ENCODE measurements at places on chromosomes 5 and 9.

DNA sequence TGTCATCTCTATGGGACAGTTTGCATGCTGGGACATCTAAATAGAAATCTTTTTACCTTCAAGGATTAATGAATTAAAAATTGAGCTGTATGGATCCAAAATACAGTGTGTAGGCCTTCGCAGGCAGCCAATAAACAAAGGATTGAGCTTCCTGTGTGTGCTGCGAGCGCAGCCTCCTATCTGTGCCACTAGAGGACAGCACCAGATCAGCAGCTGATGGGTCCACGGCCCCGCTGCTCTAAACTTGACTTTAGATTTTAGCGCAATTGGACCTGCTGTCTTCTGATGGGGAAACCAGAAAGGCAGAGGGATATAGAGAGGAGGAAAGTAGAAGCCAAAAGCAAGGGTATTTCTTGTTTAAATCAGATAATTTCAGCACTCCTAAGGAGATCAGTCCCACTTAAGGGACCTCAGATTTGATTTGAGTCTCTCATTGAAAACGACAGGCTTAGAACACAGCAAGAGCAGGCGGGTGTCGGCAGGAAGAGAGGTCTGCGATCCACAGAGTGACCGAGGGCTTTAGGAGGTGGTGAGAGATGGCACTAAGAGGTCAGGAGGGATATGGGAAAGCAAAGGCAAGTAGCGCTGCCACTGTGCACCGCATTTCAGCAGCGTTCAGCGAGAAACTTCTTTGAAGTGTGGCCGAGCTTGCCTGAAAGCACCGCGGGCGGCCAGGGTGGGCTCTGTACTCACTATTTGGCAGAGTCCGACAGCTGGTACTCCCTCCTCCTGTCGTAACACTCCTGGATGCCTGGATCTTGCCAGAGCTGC, 214.3 kb downstream of the GNA14 start:
- DNase-seq = peak; percentile 82

- no peak for DNase-seq
These were observed 5.1 kb downstream of the SNX30 start for GRCh38 chr9:112755675-112756074.

- no peak for DNase-seq
These were observed 78.4 kb upstream of the DAB2 start for GRCh38 chr5:39503155-39503554.

- DNase-seq = no peak
These were observed 531.1 kb downstream of the CETN3 start for GRCh38 chr5:89878140-89879132.

DNA sequence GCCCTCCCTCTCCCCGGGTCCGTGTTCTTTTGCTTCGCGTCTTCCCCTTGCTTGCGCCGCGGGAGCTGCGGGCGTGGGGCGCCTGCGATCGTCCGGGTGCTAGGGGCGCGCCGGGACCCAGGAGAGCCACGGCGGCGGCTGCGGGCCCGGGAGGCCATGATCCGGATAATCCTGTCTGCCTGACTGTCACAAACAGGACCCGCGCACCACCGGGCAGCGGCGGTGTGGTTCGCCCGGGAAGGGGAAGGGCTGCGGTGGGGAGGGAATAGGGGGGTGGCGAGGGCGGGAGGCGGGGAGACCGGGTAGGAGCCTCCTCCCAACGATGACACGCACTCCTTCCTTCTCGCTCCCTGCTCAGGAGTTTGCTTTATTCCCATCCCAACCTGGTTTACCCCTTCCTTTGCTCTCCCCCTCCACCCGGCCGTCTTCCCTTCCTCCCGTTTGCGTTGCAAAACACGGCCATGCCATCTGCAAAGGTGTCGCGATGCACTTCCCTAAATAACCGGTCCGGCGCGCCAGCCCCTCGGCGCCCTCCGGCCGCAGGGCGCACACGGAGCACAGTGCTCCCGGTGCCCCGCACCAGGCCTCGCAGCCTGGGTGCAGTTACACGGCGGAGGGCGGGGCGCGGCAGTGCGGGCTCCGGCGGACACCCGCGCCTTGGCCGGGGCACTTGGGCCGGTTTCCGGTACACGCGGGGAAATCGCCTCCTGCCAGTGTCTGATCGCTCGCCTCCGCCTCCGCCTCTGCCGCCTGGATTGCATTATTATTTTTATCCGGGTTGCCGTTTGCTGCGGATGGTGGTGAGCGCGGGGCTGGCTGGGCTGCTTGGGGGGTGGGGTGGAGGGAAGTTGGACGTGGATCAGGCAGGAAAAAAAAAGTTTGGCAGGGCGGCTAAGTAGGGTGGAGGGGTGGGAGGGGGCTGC, 1.5 kb downstream of the SMARCA2 start:
- DNase-seq = peak; percentile 67

- no peak for DNase-seq
These were observed at the start of gene CRHBP for GRCh38 chr5:76952795-76953536. TSS of gene CRHBP (plus strand) at chr5:76953045. CDS start at chr5:76953135, 90 bp downstream.

DNA sequence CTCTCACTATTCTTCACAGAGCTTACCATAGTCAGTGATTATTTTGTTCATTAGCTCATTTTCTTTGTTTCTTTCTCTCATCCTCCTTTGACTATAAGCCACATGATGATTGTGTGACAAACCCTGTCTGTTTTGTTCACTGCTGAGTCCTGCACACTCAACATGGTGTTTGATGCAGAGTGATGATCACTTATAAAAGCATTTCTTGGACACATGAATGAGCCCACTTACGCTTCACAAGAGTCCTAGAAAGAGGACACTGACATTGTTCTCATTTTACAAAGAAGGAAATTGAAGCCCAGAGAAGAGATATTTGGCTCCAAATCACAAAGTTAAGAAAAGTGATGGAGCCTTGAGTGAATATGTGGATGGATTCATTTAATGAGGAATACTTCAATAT, 13.4 kb downstream of the ABLIM3 start:
- no peak for DNase-seq

GRCh38 chr5:35899800-35900199, 38.6 kb downstream of the CAPSL start:
- DNase-seq = no peak

DNA sequence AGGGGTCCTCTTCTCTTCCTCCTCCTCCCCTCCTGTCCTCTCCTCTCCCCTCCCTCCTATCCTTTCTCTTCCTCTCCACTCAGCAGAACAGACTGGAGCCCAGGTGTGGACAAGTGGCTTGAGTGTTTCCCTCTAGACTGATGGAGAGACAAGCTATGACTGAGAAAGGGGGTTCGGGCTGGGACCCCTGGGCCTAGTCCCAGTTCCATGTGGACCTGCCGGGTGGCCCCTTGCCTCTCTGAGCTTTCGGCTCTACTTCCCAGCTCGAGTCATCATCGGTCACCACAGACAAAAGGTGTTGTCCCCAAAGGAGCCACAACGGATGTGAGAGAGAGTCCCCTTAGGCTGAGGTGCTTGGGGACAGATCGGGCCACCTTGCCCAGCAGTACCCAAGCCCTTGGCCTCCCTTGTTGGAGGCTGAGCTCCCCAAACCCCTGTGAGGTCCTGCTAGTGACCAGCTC, 3.4 kb upstream of the RXRA start:
- DNase-seq = no peak

- no peak for DNase-seq
These were observed 36.7 kb downstream of the ARL15 start for GRCh38 chr5:54273715-54274114.

DNA sequence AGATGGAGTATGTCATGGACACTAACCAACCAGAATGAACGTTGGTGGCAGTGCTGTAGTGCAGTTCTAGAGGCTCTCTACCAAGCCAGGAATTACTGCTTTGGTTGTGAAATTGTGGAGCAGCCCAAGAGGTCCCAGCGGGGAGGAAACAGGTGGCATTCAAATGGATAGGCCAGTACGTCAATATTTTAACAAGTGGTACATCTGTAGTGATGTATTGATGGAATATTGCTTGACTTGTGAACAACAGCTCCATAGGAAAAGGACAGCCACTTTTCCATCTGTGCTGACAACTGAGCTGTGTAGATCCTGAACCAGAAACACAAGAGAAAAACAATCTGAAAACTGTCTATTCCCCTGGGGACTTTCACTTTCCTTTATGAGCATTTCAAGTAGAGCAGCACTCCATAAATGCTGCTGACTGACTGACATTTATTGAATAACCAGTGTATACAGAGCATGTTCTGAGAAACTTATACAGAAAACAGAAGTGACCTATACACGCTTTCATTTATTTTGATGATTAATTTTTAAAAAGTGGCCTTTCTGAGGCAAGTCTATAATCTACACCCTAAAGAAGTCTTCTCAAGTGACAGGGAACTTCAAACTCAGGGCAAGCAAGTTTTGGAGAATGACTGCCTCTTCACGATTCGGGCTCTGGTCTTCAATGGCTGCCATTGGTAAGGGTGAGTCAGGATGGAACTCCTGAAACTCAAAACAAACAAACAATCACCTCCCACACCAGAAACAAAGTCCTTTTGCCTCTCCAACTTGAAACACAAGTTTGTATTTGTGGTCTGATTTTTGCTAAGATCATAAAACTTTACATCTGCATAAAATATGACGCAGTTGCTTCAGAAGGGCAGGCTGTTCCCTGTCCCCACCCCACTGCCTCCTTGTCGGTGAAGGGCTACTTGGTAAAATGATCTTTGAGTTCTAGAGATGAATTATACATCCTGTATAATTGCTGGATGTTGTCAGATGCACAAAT, 362.4 kb downstream of the NDUFS4 start:
- no peak for DNase-seq

DNA sequence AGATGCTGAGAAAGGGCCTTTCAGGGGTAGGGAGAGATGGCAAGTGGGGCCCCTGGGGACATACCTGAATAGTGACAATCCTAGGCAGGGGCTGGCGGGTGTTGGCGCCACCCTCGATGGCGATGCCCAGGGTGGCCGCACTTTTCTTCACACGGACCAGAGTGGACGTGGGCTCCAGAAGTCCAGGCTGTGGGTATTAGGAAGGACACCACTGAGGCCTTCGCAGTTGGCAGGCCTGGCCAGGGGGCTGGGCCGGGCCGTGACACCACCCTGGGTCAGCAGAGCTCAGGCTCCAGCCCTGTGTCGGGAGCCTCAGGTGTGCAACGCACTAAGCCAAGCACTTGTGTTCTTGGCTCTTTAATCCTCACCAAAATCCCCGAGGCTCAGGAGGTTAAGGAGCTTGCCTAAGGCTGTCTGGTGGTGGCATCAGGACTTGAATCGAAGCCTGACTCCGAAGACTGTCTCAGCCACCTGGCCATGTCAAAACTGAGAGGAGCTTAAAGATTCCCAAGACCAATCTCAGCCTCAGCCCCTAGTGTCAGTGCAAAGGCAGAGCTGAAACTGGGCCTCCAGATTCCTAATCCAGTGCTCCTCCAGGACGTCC, 15.5 kb upstream of the AKNA start:
- no peak for DNase-seq

DNA sequence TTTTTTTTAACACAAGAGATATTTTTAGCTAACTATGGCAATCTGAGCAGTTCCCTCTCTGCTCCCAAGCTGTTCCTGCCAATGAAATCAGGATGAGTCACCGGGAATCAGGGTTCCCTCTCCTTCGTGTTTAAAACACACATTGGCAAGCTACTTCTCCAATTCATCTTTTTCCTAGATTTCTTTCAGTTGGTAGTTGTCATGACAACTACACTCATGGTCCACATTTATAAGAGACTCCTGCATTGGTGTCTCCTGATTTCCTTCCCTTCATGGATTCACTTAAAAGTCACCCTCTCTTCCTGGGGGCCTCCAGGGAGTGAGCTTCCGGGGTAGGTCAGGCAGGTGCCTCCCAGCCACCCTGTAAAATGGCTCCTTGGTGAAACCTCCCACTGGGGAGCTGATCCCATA, 72.3 kb upstream of the NIPAL4 start:
- no peak for DNase-seq

DNA sequence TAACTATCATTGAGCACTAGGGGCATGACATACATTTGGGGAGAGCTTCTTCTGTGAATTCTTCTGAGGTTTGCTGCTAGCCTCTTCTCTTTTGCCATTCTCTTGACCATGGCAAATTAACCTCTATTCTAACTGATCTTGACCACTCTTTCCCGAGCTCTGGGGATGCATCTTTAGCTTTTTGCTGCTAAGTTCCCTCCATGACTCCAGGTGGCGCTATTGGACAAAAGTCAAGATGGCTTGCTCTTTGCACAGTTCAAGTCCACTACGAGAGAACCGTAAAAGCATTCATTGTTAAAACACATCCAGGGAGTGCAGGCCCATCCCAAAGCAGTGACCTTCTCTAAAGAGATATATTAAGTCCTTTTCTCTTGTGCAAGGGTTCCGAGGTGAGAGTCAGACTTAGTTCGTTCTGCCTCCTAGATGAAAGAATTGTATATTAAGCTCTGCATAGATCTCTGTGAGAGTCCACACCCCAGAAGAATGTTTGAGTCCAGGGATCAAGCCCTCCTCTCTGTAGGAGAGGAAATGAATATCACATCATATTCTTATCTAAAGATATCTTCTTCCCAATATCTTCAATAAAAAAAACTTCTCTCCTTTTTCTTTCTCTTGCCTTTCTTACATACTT, 1152.9 kb upstream of the CDH6 start:
- no peak for DNase-seq

DNA sequence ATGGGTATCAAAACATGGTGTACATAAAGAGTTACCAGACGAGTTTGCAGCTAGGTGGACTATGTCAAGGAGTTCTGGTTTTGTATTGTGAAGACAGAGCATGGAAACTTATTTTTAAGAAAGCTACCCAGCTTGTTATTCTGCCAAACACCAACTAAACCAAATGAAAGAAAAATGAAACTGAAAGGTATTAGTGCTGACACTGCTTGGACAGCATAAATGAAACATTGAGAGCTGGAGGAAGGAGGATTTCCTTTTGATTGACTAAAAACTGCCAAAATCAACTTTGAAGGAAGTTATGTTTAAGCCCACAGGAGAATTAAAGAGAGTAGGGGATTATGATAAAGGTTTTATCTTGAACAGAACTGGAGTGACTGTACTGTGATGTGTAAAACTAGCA, 766.2 kb downstream of the PTPRD start:
- no peak for DNase-seq

DNA sequence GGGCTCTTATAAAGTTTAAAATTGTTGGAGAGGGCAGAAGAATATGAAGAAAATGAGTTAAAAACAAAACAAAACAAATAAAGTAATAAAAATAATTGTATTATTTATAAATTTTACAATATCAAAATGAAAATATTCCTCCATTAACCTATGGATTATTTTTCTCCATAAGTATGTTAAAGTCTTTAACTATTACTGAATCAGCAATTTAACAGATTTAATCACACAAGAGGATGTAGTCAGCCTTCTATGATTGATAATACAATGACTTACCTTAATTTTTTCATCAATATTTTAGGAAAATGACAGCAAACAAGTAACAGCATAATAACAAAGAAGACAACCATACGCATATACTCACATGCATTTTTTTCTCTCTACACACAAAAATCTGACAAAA, 1195.3 kb upstream of the NUDT12 start:
- no peak for DNase-seq

- no peak for DNase-seq
These were observed 54.8 kb downstream of the FEM1C start for GRCh38 chr5:115489733-115490132.

DNA sequence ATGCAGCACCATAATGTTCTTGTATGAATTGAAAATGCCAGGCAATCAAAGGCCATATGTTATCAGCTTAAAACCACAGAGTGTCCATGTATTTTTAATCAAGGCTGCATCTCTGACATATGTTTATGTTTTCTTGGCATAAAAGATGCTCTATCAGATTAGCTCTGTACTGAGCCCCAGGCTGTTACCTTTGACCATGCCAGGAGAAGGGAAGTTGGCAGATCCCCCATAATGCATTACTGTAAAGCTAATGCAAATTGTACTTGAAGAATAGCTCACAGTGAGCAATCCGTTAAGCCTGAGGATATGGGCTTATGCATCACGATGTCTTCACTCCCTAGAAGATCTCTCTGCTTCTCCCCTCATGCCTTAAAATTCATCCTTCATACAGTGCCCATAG, 414.4 kb downstream of the BRINP1 start:
- DNase-seq = no peak

Data from dorsolateral prefrontal cortex (tissue), 122 donors.